ENCODE measurements at places on chromosomes 6 and 20. TPM values are rescaled to one million over a fixed set of nuclear protein-coding genes. Genes with fewer than 3 reads are reported as not detected.

The FAM162B gene
- total RNA-seq = 1.5 TPM

DNA sequence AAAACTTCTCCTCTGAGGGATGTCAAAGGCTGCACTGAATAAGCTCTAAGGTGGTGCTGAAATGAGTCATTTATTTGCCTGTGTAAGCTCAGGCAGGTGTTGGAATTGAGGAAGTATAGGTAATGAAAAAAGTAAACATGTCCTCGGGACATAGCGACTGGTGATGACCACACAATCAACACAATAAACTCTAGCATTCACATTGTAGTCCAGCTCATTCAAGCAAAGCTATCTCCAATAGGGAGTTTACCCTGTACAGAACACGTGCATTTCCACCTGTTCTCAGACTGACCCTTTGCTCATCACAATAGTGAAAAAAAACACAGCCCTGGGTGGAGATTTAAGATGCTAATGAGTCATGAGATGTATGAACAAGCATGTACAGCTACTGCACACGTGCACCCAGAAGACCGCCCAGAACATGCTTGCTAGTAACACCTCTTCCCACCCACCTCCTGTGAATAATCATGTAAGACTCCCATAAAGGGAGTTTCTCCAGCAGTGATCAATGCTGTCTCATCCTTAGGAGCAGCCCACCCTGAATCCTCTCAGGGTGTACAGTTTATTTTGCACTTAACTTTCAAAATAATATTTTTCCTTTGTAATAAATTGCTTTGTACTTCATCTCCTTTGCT is 33.0 kb upstream of the POU5F1 start:
- no peak for DNase-seq

DNA sequence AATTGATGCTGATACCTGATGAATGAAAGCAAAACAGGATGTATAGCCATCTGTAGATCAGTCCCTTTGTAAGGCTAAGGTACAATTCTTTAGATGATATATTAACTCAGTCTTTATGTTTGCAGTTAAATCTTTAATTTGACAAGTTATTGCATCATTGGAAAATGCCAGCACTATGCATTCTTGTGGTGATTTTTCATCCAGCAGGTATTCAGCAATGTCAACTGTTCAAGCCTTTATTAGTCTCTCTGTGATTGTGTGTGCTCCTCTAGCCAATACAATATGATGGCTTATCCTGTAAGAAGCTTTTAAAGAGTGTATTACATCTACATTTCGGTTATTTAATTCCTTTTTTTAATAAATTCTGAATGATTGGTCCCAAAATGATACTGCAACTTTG is 34.3 kb downstream of the HLA-DMB start:
- no peak for DNase-seq

The CAGE1 gene
- total RNA-seq = 0.21 TPM

DNA sequence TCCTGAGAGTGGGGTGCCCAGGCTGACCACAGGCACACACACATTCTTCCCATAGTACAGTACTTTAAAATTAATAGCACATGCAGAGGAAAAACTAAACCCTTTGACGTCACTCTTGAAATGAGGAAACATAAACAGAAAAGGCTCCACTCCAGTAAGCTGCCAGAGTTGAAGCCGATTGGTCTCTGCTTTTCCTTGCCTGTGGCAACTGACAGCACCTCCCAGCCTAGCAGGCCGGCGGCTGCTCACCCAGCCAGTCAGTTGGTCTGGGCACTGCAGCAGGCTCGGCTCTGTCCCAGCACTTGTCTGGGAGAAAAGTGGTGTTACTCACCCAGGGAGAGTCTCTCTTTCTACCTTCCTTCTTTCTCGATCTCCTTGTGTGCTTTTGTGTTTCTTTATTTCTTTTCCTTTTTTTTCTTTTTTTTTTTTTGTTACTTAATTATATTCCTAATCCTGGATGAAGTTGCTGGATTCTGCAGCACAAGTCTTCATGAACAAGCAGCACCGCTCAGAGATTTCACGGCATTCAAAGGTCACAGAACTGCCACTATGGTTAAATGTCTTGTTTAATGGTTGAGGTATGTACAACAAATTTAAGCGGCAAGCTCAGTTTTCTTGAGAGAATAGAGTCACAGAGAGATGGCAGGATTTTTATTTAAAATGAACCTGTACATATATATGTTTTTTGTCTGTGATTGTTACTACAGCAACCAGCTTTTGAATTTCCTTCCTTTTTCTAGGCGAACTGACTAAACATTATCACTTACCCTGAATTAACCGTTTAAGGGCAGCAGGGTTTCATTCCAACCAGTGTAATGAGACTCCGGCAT is at the start of gene PDE7B:
Gene PDE7B, plus strand, starts transcription at position 260 of the 830 bp plus-strand sequence.
- peak; percentile 32 for DNase-seq

DNA sequence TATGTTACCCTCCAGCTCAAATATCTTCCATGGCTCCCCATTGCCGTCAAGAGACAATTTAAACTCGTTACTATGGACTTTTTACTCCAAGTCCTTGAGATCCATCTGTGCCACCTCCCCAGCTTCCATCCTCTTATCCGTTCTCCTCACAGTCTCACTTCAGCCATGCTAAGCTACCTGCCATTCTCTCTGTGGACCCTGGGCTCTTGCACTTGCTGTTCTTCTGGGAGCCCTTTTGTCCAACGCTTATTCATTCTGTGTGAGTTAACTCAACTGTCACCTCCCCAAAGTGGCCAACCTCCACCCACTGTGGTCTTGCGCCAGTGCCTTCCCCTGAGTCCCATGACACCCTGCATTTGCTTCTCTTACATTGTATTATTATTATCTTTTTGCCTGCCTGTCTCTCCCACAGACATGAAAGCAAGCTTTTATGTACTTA is 132.4 kb downstream of the BCAS1 start:
- no peak for DNase-seq

The ZNF391 gene
- total RNA-seq = 3.1 TPM

The HNF4A gene
- 11.4 TPM for total RNA-seq

GRCh38 chr6:76814496-76815458 is 648.5 kb downstream of the HTR1B start:
- no peak for DNase-seq

The BRD2 gene
- total RNA-seq = 121 TPM

The MMP24 gene
- total RNA-seq = 14.8 TPM

The SLC17A4 gene
- not detected for total RNA-seq

DNA sequence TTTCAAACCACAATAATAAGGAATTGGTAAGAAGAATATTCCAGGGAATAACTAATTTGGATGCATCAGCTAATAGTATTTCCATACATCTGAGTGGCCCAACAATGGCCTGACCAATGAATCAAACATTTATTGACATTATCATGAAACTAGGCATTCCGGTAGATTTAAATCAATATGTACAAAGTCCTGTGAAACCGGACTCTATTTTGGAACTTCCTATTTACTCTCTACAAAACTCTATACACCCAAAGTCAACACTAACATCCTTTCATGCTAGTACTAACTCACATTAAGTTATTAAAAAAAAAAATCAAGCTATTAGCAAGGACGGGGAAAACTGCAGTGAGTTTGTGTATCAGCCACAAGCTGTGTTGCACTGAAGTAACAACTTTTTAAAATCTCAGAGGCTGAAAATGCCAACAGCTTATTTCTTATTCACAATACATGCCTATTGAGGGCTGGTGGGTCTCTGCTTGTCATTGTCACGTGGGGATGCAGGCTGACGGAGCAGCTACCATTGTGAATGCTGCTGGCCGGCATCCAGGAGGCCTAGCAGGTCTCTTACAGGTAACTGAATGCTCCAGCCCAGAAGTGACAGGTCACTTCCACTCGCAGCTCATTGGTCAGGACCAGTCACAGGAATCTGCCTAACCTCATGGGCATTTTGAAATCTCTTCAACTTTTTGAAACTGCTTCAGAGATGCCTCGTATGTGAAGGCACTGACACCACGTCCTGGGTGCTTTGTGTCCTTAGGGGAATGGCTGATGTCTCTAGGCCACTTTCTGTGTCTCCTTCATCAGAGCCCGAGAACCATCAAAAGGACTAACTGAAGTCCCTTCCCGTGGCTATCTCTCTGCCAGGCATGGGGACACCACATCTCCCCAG is 76.3 kb downstream of the SLC22A23 start:
- DNase-seq = no peak

DNA sequence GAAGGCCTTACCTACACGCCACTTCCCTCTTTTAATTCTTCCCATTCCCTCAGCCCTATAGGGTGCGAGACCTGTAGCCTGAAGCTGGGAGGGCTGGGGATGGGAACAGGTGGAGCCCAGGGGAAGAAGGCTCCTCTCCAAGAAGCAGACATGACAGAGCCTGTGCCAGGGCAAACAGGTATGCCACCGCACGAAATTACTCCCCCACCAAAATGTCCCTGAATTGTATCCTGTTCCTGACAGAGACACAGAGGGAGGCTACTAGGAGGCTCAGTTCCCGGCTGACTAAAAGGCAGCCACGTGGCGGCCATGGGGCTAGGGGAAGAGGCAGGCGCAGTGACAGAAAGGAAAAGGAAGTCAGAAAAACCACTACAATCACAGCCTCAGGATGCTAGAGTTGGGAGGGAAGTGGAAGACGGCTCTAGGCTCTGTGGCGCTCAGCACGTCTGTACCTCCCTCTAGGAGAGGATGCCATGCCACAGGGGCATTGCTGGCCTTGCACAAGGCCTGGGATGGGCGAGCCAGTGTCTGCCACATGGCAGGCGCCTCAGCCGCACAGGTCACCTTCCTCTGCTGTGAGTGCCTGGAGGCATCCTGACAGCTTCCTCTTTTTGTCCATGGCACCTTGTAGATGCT is 27.7 kb downstream of the TFEB start:
- no peak for DNase-seq

DNA sequence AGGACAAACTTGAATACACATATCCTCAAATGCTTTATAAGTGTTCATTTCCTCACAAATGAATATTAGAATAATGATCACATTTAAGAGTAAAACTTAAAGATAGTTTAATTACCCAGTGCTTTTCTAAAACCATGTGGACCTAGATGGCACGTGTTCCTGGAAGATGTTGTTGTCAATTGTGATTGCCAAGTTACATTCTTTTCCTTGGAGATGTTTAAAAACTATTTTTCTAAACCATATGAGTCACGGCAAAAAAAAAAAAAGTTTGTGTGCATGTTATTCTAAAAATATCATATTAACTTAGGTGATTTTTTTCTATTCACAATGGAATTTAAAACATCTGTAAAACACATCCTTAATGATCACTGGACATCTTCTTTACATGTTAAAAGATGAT is 51.1 kb downstream of the RCAN2 start:
- no peak for DNase-seq

- no peak for DNase-seq
Observed at GRCh38 chr20:40325006-40325568, 363.9 kb downstream of the MAFB start.

GRCh38 chr6:15080895-15081294 is 165.0 kb upstream of the JARID2 start:
- DNase-seq = no peak

DNA sequence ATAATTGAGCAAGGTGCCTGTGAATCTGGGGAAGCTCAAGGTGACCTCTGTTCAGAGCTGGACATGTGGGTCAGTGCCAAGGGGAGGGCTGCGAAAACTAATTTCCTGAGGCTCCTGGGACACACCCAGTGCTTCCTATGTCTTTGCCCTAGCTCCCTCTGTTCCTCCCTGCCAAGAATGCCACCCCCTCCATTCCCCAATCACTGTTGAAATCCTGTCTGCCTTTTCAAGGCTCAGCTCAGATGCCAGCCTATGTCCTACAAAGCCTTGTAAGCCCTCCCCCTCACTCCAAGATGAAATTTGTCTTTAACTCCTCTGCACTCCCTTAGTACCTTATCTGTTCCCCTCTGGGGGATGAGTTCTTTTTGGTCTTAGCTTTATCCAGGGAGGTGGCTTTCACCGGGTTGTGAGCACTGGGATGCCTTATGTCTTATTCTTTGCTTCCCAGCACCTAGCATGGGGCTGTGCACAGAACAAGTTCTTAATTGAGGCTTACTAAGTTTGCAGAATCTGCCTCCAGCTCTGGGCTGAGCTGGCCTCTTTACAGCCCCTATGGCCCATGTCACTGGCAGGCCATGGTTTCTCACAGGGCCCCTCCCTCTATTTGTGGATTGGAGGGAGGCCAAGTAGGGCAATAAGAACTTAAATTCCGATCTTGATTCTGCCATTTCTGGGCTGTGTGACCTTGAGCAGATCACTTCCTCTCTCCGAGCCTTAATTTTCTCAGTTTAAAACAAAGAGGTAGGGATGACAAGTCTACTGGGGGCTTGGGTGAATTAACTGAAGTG is 51.5 kb upstream of the EPB41L1 start:
- DNase-seq = no peak

The PRKN gene
- 0.26 TPM for total RNA-seq

DNA sequence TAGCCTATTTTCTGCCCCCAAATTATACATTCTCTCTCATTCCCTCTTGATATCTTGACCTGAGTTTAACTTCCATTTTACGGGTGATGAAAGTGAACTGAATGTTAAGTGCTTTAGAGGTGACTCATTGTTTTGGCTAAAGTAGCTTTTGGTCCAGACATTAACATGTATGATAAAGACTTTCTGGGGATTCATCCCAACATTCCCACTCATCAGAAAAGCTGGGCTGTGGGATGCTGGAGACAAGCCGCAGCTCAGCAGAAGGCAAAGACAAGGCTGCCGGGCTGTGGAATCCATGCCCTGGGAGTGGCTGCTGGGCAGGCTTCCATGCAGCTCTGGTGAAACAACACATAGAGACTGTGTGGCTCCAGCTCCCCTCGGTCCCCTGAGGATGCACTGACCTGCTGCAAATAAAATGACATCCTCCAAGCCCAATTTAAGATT is 89.9 kb upstream of the SYNDIG1 start:
- no peak for DNase-seq

The ZSCAN12 gene
- 4.6 TPM for total RNA-seq

- no peak for DNase-seq
Observed at GRCh38 chr6:31266567-31267360, 5.1 kb downstream of the HLA-C start.

- DNase-seq = no peak
Observed at GRCh38 chr20:58374027-58374850, 14.8 kb upstream of the VAPB start.

DNA sequence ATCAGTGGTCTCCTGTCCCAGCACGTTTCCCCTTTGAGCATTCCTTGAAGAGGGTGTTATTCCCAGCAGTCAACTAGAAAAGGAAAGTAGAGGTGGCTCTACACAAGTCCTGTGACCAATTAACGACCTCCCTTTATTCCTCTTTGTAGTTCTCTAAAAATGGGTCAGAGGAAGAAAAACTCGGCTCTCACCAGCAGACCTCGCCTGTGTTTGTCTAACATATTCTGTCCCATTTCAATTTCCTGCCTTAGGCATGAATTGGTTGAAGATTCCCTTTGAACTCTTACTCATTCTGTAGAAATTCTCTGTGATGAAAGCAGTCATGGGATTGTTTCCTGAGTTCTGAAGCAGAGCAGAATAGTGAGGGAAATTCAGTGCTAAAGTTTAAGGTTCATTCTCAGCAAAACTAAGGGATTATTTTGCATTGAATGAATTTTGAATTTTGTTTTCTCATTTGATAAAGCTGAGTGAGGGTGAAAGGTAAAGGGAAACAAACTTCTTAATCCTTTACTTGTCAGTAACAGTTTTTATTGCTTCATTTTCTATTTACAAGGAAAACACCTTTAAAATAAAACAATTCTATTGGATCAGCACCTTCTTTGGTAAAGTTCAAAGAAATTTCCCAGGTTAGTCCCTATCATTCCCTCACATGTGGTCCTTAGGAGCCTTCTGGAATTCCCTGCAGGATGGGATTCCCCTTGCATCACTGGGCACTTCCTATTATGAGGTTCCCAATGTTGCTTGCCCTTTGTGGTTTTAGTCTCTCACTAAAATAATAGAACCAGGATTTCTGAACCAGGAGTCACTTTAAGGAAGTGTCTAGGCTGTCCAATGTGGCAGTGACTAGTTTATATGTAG is 105.8 kb downstream of the SLX4IP start:
- DNase-seq = no peak

GRCh38 chr20:53070706-53071392 is 98.7 kb downstream of the TSHZ2 start:
- no peak for DNase-seq

The REPS1 gene
- 64.1 TPM for total RNA-seq

- DNase-seq = peak; percentile 93
Observed at GRCh38 chr20:36808317-36809257, 35.0 kb upstream of the DSN1 start.

Data from H7 (cell line).